GM23338 (cell line): ENCODE measurements at places on chromosomes 3 and 15. TPM values are rescaled to one million over a fixed set of nuclear protein-coding genes. Genes with fewer than 3 reads are reported as not detected.

Gene ZBTB20
- 2.6 and 3.3 TPM in 2 replicates for total RNA-seq

Gene RTP3
- total RNA-seq: 0.97 TPM in 1 of 2 replicates, not detected in the other

Gene VWA5B2
- 0.66 TPM in 1 of 2 replicates, not detected in the other for total RNA-seq

Gene XCR1
- not detected in 2 replicates for total RNA-seq

Gene MAN2C1
- 129 and 131 TPM in 2 replicates for total RNA-seq

Gene SI
- not detected in 2 replicates for total RNA-seq

Gene SERPINI2
- 1.8 and 2.5 TPM in 2 replicates for total RNA-seq

Gene SPATA12
- total RNA-seq: 0.10 TPM in 1 of 2 replicates, not detected in the other

Gene CASR
- total RNA-seq: 0.04 and 0.56 TPM in 2 replicates

Gene CHRM5
- not detected in 2 replicates for total RNA-seq

Gene PPM1L
- 20.9 and 26.4 TPM in 2 replicates for total RNA-seq

Gene GATM
- total RNA-seq: 17.5 and 21.6 TPM in 2 replicates

Gene GCNT3
- total RNA-seq: not detected in 2 replicates

Gene THAP10
- 5.5 and 5.7 TPM in 2 replicates for total RNA-seq

Gene KNSTRN
- 67.9 and 76.4 TPM in 2 replicates for total RNA-seq

Gene LRRIQ4
- not detected in 2 replicates for total RNA-seq

Gene RPS27L
- total RNA-seq: 48.2 and 85.9 TPM in 2 replicates

Gene RBP2
- not detected in 2 replicates for total RNA-seq

Gene CPN2
- 0.14 TPM in 1 of 2 replicates, not detected in the other for total RNA-seq

Gene FAM227B
- 2.6 and 10.1 TPM in 2 replicates for total RNA-seq

Gene CTXND1
- not detected in 2 replicates for total RNA-seq

Gene GPR160
- 55.7 and 77.0 TPM in 2 replicates for total RNA-seq

Gene ALCAM
- 29.7 and 36.0 TPM in 2 replicates for total RNA-seq

Gene RPL39L
- total RNA-seq: 70.6 and 73.8 TPM in 2 replicates
